Activated T-helper 1 cell treated with anti-CD3 and anti-CD28 coated beads, Interleukin-2, amount 50 U/mL, for 16 hours (primary cell): ENCODE measurements at places on chromosomes 6 and 20.
A peak's percentile ranks its signal among the peaks of the same experiment; 100 is the strongest.

GRCh38 chr20:24771542-24772061 lies 177.5 kb upstream of the CST7 start:
- DNase-seq = no peak

GRCh38 chr6:107079429-107079828 lies 35.9 kb downstream of the BEND3 start:
- DNase-seq = no peak

DNA sequence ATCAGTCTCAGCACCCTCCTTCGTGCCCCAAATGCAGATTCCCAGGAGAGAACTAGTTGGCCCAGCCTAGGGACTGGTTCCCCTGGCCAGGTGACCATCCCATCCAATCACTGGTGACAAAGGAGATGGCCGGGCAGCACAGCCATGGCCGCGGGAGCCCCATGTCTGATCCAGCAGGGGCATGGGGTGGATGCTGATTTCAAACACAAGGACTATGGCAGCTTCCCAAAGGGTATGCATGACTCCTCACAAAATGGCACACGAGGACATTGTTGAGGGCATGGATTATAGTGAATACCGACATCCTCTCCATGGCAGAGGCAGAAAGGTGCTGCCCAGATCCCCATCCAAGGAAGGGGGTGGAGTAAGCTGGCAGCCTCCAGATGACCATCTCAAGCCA lies 9.9 kb upstream of the LSM14B start:
- no peak for DNase-seq

GRCh38 chr20:10642856-10643559 lies 30.8 kb downstream of the JAG1 start:
- no peak for DNase-seq

- no peak for DNase-seq
Observed at GRCh38 chr20:34402461-34402860, 39.4 kb downstream of the ITCH start.

- DNase-seq = peak; percentile 38
Observed at GRCh38 chr6:109187399-109188114, 92.2 kb downstream of the CEP57L1 start.

GRCh38 chr6:5471637-5472398 lies 210.5 kb downstream of the FARS2 start:
- no peak for DNase-seq

- DNase-seq = no peak
Observed at GRCh38 chr20:63099456-63100173, 92.9 kb upstream of the BHLHE23 start.

GRCh38 chr6:35494161-35494563 lies 2.7 kb downstream of the TEAD3 start:
- DNase-seq = no peak

- no peak for DNase-seq
Observed at GRCh38 chr6:23929201-23929600, 196.8 kb upstream of the NRSN1 start.

DNA sequence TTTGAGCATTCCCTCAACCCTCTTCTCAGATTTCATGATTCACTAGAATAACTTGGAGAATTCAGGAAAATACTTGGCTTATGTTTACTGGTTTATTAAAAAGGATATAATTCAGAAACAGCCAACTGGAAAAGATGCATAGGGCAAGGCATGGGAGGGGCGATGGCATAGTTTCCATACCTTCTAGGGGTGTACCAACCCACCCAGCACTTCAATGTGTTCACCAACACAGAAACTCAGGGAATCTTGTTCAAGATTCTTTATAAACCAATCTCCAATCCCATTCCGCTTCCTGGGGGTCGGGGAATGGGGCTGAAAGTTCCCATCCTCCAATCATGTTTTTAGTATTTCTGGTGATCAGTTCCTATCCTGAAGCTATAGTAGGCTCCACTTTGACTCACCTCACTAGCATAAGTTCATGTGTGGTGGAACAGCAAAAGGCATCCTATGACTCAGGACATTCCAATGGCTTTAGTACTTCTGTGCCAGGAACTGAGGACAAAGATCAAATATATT lies 164.4 kb downstream of the SIM1 start:
- no peak for DNase-seq

- no peak for DNase-seq
Observed at GRCh38 chr20:56153926-56154325, 94.6 kb upstream of the MC3R start.

DNA sequence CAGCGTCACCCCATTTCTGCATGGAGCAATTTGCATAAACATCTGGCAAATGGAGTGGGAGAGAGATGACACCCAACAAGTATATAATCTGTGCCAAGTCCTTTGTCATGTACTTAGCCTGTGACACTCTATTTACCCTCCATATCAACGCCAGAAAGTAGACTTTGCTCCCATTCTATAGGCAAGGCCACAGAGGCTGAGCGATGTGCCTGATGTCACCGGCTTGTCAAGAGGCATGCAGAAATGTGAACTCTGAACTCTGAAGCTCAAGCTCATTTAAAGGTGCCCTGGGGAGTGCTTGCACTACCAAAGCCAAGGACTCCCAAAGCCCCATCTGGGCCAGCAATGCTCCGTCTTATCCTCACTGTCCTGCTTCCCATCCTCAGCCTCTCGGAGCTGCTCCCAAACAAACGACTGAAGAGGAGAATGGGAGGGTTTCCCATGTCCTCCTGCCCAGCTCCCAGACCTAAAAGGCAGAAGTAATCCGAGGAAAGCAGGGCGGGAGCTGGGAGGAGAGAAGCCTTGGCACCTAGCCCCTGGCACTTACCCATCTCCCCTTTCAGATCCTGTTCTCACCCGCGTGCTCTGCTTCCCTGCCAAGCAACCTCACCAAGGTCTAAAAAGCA lies 9.2 kb downstream of the CPNE5 start:
- DNase-seq = no peak

GRCh38 chr6:70236343-70236742 lies 66.5 kb downstream of the COL9A1 start:
- no peak for DNase-seq

- no peak for DNase-seq
Observed at GRCh38 chr6:35396991-35397390, 54.6 kb downstream of the PPARD start.

GRCh38 chr6:163655217-163656121 lies 241.0 kb downstream of the QKI start:
- DNase-seq = no peak

GRCh38 chr20:10783707-10784553 lies 110.1 kb upstream of the JAG1 start:
- no peak for DNase-seq

GRCh38 chr6:11650711-11651110 lies 113.2 kb downstream of the TMEM170B start:
- no peak for DNase-seq

GRCh38 chr20:54714817-54715216 lies 239.4 kb downstream of the DOK5 start:
- DNase-seq = no peak

DNA sequence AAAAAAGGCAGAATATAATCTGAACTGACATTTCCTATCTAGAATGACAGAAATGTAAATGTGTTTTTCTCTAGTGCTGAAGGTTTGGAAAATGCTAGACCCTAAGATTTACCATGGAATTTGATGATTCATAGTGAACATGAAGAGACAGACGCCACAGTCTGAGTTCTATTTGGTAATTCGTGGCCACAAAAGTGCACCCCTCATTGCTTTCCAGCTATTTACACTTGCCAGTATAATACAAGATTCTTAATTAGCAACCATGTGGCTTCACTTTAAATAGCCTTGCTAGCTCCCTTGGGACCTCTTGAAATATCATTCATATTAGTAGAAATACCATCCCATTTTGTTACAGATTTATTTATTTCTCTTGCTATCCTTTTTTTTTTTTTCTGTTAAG lies 636.8 kb downstream of the PRKN start:
- DNase-seq = no peak

- no peak for DNase-seq
Observed at GRCh38 chr6:34657307-34657978, 39.1 kb downstream of the ILRUN start.

GRCh38 chr6:73308712-73309534 lies 45.2 kb downstream of the DPPA5 start:
- no peak for DNase-seq

- DNase-seq = no peak
Observed at GRCh38 chr20:13041574-13042457, 33.0 kb downstream of the SPTLC3 start.

DNA sequence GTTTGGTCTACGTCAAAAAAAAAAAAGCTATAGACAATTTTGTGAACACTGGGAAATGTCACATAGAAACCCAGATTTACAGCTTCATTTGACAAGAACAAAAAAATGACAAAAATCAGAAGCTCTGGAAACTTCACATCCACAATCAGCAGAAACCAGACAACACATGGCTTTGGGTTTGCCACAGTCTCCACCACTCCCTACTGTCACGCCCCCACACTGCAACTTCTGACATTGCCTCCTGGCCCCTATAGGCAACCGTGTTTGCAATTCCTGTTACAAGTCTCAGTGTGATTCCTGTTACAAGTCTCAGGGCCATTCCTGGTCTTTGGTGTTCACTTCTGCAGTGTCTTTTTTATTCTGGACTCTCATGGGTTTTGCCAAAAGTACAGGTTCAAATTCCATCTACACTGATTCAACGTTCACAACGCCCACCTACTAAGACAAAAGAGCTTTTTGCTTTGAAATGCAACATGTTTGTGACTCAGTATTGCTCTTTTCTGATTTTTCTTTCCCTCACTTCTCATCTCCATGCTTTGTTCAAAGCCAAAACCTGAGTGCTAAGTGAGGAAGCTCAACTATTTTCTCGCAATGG lies 12.0 kb downstream of the CNKSR3 start:
- DNase-seq = no peak

DNA sequence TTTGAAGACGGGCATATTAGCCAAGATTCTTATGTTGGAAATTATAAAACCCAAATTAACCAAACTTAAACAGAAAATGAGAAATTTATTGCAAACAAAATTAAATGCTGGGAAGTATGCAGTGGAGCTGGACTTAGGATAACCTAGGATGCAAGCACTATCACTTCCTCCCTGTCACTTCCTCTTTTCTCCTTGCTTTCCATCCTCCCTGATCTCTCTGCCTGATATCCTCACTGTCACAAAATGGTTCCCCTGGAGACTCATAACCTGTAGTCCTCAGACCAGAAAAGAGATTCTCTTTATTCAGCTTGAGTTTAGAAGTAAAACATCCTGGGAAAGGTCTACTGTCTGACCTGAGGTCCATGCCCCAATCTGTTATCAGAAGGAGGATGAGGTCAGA lies 7.4 kb upstream of the KLHL32 start:
- DNase-seq = no peak

GRCh38 chr6:23335894-23336293 lies 766.5 kb downstream of the HDGFL1 start:
- DNase-seq = no peak

- peak; percentile 29 for DNase-seq
Observed at GRCh38 chr6:138001750-138002349, 105.4 kb downstream of the PERP start.

DNA sequence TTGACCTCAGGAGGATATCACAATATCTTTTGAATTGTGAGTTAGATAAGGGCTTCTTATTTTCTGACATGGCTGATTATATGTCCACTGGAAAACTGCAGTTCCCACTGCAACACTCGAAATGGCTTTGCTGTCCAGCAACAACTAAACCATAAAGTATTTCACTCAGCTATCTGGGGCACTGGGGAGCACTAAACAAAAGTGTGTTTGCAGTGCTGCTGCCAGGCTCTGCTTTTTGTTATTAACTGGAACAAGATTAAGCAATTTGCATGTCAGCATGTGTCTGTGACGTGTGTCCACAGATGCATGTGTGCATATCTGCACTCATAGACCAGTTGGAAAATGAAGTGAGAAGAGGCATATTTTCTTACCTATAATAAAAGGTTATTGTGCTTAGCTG lies 107.8 kb upstream of the CCN2 start:
- no peak for DNase-seq

DNA sequence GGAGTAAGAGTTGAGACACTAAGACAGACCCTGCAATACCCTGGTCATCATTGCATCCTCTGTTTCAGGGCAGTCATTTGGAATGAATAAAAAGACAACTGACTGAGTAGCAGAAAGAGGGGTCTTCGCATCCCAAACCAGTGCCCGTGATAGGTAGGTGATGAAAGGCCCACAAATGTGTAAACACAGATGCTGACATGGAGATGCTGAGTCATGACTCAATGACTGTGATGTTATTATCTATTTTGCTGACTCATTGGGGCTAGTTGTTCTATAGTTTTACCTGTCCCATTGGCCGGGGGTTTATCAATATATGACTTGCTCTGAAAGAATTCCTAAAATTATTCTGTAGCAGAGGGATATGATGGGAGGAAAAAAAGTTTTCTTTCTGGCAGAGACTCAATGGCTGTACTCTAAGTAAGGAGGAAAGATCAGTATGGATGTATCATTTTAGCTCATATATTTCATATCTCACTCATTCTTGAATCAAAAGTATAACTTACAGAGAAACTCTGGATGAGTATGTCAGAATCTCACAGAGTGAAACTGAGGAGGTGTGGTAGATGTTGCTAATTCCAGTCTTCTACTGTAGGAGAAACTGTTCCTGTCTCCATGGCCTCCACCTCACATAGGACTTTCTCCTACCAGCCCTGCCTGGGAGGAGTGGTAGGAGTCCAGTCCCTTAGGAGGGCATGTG lies 119.9 kb upstream of the PREP start:
- no peak for DNase-seq

- peak; percentile 46 for DNase-seq
Observed at GRCh38 chr20:4613718-4614620, 107.7 kb upstream of the PRND start.

- DNase-seq = no peak
Observed at GRCh38 chr6:90892271-90892670, 305.4 kb upstream of the MAP3K7 start.

- no peak for DNase-seq
Observed at GRCh38 chr6:169244684-169245383, 8.8 kb downstream of the THBS2 start.

DNA sequence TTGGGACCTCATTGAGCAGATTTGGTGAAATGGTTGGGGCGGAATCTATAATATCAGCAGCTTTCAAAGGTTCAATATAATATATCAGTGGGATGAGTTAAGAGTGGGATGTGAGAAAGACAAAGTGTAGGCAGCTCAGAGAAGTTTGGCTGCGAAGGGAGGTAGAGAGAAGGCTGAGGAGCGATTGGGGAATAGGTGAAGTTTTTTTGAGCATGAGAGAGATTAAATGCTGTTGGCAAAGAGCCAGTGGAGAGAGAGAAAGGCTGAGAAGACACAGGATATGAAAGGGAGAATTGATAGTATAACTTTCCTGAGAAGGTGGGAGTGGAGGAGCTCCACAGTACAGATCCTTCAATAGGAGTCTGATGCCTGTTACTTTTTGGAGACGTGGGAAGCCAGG lies 12.1 kb upstream of the SERINC3 start:
- DNase-seq = no peak

- DNase-seq = no peak
Observed at GRCh38 chr20:25303292-25304024, 55.6 kb downstream of the PYGB start.

DNA sequence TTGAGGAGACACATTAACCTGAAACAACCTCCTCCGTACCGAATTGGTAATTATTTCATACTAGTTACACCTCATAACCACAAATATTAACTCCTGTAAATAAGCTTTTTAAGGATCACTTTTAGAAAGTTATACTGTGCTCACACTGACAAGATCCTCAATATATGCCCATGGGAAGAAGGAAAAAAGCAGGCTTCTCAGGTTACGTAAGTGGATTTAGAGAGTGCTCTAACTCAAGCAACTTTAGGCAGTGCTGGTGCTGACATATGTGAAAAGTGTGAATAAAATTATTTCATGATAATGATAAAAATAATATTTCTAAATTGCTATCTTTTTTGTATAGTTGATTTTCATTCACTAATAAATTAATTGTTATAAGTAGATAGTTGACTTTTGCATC lies 76.1 kb downstream of the PRKN start:
- no peak for DNase-seq
